ENCODE measurements at places on chromosomes 12 and 14. TPM values are rescaled to one million over a fixed set of nuclear protein-coding genes. Genes with fewer than 3 reads are reported as not detected.

The PDZRN4 gene
- total RNA-seq, result not detected

The GPR135 gene
- 3.5 TPM for total RNA-seq

The PTGER2 gene
- total RNA-seq, result 2.1 TPM

The DCAF4 gene
- 17.5 TPM for total RNA-seq

The SCFD1 gene
- total RNA-seq, result 107 TPM

The PRKD1 gene
- 6.6 TPM for total RNA-seq

- DNase-seq, result no peak
Measured at GRCh38 chr14:101235335-101236103, 325.8 kb upstream of the DIO3 start.

GRCh38 chr14:22047115-22047514 lies 373.5 kb upstream of the OR4E1 start:
- no peak for DNase-seq

DNA sequence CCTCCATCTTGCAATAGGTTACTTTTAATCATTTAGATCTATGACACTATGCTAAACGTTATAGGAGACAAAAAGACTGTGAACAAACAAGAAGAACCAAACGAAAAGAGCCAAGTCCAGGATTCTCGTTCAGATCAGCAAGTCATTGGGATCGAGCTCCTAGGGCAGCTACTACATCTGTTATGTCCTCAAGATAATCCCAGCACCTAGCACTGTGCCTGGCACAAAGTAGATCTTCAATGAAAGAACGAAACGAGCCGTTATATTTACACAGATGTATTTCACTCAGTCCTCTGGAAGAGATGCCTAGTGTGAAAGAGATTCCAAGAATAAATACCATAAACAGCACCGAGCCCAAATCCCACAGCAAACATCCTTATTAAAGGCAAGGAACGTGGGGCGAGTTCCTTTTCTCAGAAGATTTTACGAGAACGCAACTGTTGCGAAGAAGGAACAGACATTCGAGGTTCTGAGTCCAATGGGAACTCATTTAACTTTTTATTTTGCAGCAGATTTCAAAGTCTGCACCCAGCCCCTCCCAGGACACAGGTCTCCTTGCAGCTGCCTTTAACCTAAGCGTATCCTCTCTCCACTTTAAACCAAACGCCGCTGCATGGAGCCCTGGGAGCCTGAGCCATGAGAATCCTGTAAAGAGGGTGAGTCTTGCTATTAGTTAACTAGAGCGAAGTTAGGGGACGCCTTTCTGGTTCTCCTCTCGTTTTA lies 544 bp upstream of the TDP1 start:
- no peak for DNase-seq

- no peak for DNase-seq
Measured at GRCh38 chr12:19205120-19205519, 75.6 kb downstream of the PLEKHA5 start.

GRCh38 chr12:15591811-15592210 lies 197.4 kb downstream of the EPS8 start:
- no peak for DNase-seq

DNA sequence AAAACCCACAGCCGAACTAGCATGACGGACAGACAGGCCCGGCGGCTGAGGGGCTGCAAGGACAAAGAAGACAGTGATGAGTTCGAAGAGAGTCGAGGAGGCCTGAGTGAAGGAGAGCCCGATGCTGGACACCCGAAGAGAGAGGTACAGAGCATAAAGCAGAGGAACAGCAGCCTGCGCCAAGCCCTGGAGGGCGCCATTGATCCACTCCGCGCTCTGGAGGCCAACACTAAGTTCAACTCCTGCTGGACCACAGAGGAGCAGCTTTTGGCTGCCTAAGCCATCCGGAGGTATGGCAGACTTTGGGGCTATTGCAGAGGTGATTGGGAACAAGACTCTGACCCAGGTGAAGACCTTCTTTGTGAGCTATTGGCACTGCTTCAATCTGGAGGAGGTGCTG lies 7.8 kb upstream of the PLXNC1 start:
- DNase-seq, result no peak

DNA sequence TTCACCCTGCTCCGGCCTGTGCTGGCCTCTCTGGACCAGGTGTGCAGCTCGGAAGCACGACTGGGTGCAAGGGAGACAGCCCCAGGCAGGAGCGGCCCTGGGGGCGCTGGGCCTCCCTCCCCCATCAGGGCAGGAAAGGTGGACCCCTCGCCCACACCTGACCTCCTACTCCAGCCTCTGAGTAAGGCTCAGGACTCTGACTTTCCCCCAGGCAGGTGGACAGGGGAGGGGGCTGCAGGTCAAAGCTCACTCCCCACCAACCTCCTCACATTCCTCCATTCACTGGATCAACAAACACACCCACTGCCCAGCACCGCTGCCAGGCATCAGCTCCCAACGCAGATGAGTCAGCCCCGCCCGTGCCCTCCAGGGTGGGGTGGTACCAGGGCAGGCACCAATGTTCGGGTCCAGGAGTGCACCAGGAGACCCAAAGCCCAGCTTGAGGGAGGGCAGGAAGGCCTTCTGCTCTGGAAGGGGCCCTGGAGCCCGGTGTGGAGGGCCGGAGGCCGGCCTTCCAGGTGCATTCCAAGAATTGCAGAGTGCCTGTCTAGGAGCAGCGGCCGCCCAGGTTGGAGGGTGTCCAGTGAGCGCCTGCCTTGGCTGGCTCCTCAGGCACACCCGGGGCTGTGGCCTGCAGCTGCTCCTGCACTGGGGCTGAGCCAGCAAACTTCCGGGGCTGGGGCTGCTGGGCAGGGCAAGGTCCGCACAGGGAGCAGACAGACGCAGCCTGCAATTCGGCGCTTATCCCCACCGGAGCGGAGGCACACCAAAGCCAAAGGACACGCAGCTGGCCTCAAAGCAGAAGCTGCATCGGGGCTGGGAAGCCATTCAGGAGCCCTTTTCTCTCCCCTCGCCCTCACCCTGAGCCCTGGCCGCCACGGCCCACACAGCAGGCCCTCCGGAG lies 1.6 kb upstream of the INF2 start:
- DNase-seq, result no peak

GRCh38 chr12:65665817-65666216 lies 158.5 kb upstream of the HMGA2 start:
- DNase-seq, result no peak

- no peak for DNase-seq
Measured at GRCh38 chr14:83085136-83085535, 1551.5 kb upstream of the SEL1L start.

DNA sequence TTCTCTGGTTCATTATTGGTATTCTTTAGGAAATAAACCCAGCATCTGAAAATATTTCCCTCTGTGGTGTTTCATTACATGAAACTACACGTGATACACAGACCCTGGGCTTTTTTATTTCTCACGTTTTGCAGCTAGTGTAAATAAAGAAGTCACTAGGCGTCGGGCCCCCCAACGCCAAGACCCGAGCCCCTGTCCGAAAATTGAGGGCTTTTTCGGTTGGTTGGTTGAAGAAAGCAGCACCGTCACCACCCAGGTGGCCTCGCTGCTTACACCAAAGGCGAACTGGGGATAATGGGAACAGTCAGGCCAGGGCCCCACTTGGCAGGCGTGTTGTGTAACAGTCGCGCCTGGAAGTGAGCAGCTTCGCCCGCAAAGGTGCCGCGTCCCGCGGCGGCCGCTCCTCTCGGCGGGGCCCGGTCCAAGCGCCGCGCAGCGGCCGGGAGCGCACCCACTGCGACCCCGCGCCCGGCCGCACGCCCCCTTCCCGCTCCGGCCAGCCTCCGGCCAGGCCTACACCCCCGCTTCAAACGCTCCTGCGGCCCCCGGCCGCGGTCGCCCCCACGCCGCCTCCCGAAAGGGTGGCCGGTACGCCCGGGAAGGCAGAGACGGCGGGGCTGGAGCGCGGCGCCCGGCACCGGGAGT lies 1.2 kb downstream of the DUSP16 start:
- peak; percentile 85 for DNase-seq

GRCh38 chr12:87813476-87814234 lies 215.5 kb downstream of the C12orf50 start:
- no peak for DNase-seq

Data from osteocyte (in vitro differentiated cells).